Small intestine (tissue), 16 donors: ENCODE measurements at places on chromosomes 16 and 17. TPM values are rescaled to one million over a fixed set of nuclear protein-coding genes. Genes with fewer than 3 reads are reported as not detected.

Gene NOL3
- 8.7 TPM for polyA plus RNA-seq

Gene EME1
- not detected for polyA plus RNA-seq

Gene SP6
- polyA plus RNA-seq, result 1.6 TPM

Gene ZNF469
- under 0.01 TPM for polyA plus RNA-seq

Gene TEKT5
- 0.07 TPM for polyA plus RNA-seq

Gene OTOA
- polyA plus RNA-seq, result 0.27 TPM

Gene AOC3
- 30.0 TPM for polyA plus RNA-seq

Gene ORC6
- polyA plus RNA-seq, result 5.8 TPM

Gene EFNB3
- polyA plus RNA-seq, result not detected

Gene TBC1D3B
- 3.1 TPM for polyA plus RNA-seq

- DNase-seq, result no peak
Observed at GRCh38 chr17:64075913-64076312, 54.0 kb downstream of the ERN1 start.

GRCh38 chr17:75011401-75012095, 922 bp upstream of the MRPL58 start:
- peak; percentile 54 for DNase-seq

- DNase-seq, result no peak
Observed at GRCh38 chr16:87114832-87115231, 202.4 kb downstream of the C16orf95 start.

GRCh38 chr17:80782536-80783427, 208.9 kb upstream of the CHMP6 start:
- no peak for DNase-seq

DNA sequence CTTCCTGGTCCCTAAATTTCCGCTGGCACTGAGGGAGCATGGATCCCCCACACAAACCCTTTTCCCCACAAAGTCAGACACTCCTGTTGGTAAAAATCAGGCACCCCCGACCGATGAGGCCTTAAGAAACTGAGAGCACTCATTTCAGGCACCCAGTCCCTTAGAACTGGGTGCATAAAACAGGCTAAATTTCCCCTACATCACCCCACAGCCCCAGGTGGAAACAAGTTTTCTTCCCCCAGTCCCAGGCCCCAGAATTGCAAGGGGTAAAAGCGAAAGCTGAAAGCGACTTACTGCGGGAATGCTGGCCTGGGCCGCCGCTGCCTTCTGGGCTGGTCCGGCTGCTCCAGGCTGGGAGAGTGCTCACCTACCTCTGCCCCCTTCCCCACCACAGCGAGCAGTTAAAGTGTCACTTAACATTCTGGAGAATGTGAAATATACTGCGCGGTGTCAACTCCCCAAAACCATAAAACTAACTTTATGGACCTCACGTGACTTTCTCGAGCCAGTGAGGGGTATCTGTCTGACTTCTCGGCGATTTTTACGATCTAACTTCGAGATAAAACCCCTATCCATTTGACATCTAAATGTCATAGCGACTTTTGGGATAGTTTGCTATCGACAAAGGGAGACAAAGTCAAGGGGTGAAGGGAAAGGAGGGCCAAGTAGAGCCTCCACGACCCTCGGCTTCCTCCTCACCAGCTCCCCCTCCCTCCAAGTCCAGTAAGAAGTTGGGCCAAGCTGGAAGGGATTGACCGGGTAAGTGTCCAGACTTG, at the start of gene HOXB3:
HOXB3 (minus strand) TSS at position 411 of the 776 bp plus-strand sequence. CDS start 37,767 bp downstream, outside the sequence.
- no peak for DNase-seq

DNA sequence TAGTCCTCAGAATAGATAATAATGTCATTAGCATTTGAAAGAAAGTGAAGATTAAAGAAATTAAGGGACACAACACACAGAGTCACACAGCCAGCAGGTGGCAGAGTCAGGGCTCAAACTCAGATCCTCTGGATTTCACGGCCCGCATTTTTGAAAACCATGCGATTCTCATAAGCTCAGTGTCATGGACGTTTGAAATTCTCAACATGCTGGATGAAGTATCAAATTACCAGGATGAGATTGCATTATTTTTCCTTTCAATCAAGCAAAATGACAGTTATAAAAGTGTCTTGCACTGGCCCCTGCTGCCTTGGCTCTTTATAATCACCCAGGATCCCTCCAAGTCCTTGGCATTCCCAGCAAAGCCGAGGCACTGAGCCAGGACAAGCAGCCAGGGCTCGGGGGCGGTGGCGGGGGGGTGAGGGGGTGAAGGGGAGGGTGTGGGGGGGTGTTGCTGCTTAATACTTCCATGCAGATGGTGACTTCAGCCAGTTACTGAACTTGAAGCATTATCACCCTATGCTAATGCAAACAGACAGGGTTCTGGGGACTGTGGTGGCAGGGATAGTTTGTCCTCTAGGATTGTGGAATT, 6.6 kb upstream of the BMERB1 start:
- peak; percentile 66 for DNase-seq

- DNase-seq, result no peak
Observed at GRCh38 chr17:6761779-6762178, 5.9 kb downstream of the XAF1 start.

GRCh38 chr16:79794941-79795340, 194.4 kb upstream of the MAF start:
- DNase-seq, result no peak

GRCh38 chr16:11843861-11844260, 7.5 kb downstream of the RSL1D1 start:
- DNase-seq, result no peak

DNA sequence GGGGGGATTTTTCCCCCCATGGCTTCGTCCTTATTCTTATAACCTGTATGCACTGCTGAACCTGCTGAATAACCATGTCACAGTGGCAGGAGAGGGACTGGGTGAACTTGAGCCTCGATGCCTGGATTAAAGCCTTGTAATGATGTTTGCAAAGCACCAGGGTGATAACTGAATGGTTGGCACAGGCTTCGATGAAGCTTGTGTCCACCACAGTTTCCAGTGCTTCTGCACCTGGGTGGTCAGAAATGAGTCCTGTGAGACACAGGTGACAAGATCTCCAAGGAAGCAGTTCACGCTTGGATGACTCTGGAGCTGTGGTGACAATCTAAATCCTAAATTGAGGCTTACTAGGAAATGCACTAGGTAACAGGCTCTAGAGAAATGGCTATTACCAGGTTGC, 729.3 kb downstream of the MAF start:
- no peak for DNase-seq

GRCh38 chr17:10155371-10156076, 42.9 kb downstream of the GAS7 start:
- no peak for DNase-seq

- DNase-seq, result no peak
Observed at GRCh38 chr16:15732416-15732815, 82.4 kb downstream of the NDE1 start.

DNA sequence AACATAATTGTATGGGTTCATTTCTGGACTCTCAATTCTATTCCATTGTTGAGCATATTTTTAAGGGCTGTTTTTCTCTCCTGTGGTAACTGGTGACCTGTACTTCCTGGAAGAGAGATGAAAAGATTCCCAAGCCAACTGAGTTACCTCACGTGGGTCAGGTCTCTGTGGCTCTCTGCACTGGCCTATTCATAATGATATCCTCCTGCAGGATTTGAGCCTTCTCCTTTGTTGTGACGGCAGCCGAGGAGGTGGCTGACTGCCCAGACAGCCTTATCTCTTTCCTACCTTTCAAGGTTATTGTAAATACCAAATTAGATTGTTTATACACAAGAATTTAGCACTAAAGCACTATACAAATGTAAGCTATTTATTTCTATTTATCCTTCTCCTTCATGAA, 2.7 kb upstream of the ACE start:
- DNase-seq, result peak; percentile 73

DNA sequence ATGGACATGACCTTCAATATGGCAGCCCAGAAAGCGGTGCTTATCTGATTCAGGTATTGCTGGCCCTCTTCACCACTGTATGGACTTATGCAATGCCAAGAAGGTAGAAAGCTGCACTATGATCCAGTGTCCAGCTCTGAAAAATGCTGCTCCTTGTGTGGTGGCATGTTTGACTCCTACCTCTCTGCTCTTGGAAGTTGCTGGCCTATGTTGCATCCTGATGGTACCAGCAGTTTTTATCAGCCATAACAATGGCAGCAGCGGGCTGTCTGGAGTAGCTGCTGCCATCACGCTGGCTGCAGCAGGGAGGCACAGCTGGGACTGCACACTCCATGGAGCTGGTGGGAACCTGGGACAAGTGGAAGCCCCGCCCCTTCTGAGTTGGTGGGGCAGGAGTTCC, 53.1 kb upstream of the MED9 start:
- no peak for DNase-seq

DNA sequence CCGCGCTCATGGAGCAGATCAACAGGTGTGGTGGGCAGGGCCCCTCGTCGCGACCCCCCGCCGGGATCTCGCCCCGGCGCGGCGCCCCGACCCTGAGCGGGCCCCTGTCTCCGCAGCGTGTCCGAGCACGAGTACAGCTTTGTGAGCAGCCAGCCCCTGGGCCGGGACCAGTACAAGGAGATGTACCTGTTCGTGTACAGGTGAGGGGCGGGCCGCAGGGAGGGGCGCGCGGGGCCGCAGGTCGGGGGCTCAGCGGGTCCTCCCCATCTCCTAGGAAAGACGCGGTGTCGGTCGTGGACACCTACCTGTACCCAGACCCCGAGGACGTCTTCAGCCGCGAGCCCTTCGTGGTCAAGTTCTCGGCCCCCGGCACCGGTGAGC, 848 bp downstream of the DNASE1L2 start:
- DNase-seq, result peak; percentile 31

DNA sequence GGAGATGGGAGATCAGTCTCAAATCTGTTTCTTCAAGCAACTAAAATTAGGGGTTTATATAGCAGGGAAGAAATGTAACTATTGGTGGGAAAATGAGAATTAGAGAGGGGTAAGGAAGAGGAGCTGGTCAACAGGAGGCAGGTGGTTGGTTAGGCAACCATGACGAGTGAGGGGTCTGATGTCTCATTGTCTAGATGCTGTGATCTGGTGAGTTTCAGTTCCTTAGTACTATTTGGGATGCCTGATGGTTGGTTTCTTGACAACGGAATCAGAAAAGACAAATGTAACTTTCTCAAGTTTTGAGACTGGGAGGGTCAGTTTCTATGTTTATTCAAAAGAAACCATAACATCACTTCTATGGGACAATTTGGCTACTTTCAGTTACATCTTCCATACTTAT, 415.3 kb upstream of the C16orf82 start:
- no peak for DNase-seq

GRCh38 chr17:71986886-71987285, 133.9 kb upstream of the SOX9 start:
- DNase-seq, result no peak

GRCh38 chr16:90018652-90019542, at the start of gene DBNDD1:
Gene DBNDD1, minus strand, starts transcription at chr16:90019456. Its CDS starts 115 bp downstream, at chr16:90019341.
- no peak for DNase-seq

GRCh38 chr17:58344791-58345157, 7.2 kb downstream of the SUPT4H1 start:
- DNase-seq, result no peak

DNA sequence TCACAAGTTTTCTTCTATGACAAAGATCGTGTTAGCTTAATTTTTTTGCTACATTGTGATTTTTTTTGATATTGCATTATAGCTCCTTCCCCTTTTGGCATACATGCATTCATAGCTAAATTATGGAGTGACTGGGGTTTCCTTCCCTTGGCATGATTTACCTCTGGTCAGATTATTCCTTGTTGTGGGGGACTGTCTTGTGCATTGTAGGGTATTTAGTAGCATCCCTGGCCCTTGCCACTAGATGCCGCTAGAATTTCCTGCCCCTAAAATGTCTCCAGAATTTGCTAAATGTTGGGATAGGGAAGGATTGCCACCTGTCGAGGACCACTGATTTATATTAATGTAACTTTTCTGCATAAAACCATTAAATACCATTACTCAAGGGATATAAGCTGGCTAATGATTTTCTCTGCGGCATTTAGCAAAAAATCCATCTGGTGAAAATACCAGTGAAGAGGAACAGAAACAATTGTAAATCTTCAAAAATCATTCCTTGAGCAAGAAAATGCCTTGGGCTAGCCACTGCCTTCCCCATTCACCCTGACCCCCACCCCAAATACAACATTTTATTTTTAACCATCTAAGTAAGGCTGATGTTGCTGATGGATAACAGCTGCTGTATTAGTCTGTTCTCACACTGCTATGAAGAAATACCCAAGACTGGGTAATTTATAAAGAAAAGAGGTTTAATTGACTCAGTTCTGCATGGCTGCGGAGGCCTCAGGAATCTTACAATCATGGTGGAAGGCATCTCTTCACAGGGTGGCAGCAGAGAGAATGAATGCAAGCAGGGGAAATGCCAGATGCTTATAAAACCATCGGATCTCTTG, 195.2 kb downstream of the MAP2K6 start:
- no peak for DNase-seq

GRCh38 chr16:60991886-60992285, 1044.4 kb downstream of the CDH8 start:
- no peak for DNase-seq

GRCh38 chr17:8753136-8753975, 5.0 kb downstream of the SPDYE4 start:
- no peak for DNase-seq

DNA sequence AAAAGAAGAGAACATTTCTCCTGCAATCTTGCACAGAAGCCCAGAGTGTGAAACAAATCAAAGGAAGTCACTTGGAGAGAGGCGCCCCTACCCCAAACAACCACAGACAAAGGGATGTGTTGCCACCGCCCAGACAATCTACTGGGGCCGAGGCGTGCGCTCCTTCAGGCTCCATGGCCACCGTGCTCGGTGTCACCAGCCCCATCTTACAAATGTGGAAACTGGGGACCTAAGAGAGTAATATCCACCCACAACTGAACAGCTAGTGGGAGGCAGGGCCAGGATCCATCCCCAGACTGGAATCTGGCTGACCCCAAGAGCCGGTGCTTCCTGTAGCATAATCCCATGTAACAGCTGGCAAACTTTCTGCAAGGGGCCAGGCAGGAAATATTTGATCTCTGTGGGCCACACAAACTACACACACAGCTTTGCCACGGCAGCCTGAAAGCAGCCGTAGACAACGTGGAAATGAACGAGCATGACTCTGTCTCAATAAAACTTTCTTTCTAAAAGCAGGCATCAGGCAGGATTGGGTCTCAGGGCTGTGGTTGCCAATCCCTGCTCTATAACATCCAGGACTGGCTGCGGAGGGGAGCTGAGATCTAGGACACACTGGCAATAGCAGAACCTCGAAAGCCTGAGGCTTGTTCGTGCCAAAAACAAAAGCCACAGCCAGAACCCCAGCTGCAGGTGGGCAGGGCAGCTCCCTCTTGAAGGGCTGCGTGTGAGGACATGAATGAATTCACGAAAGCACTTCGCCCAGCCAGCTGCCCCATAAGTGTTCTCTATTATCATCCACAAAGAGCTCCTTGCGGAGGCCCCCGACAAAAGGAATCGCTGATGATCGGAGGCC, 26.6 kb upstream of the GINS2 start:
- no peak for DNase-seq

- DNase-seq, result peak; percentile 13
Observed at GRCh38 chr16:54171626-54172537, 114.7 kb downstream of the IRX3 start.
